A549 treated with CORT108297 at 1 μM for 4 hours (cell line): ENCODE measurements at places on chromosomes 3 and 15. TPM values are rescaled to one million over a fixed set of nuclear protein-coding genes. Genes with fewer than 3 reads are reported as not detected.

Gene PIERCE2
- 4.3 to 4.8 TPM (median 4.6 TPM) in 5 replicates for total RNA-seq

Gene BBS4
- 15.1 to 18.1 TPM (median 18.1 TPM) in 5 replicates for total RNA-seq

Gene POLQ
- total RNA-seq: 6.3 to 7.3 TPM (median 6.7 TPM) in 5 replicates

Gene LCMT2
- total RNA-seq: 6.4 to 8.1 TPM (median 7.1 TPM) in 5 replicates

Gene TMEM42
- total RNA-seq: 6.7 to 11.9 TPM (median 10.4 TPM) in 5 replicates

Gene PLCB2
- total RNA-seq: 0.44 to 0.79 TPM (median 0.59 TPM) in 5 replicates

Gene CPLX3
- total RNA-seq: 0.05 to 0.06 TPM in 2 of 5 replicates, not detected in the others

Gene FOXB1
- total RNA-seq: not detected in 5 replicates

Gene RHCG
- 37.1 to 45.3 TPM (median 39.8 TPM) in 5 replicates for total RNA-seq

Gene ADGRG7
- total RNA-seq: not detected in 5 replicates

Gene ADPGK
- 74.5 to 79.8 TPM (median 78.5 TPM) in 5 replicates for total RNA-seq

Gene WDR93
- 0.11 to 0.23 TPM (median 0.14 TPM) in 5 replicates for total RNA-seq

Gene C3orf62
- total RNA-seq: 1.5 to 2.2 TPM (median 1.9 TPM) in 5 replicates

Gene TMEM212
- total RNA-seq: not detected in 5 replicates

Gene C3orf49
- total RNA-seq: not detected in 5 replicates

Gene ACKR4
- total RNA-seq: not detected in 5 replicates

Gene GUCA1C
- not detected in 5 replicates for total RNA-seq

Gene CP
- 3.8 to 8.1 TPM (median 5.3 TPM) in 5 replicates for total RNA-seq

Gene CYP1A2
- not detected in 5 replicates for total RNA-seq

Gene TF
- total RNA-seq: 0.69 to 1.5 TPM (median 1.2 TPM) in 5 replicates

Gene TGM5
- not detected in 5 replicates for total RNA-seq

Gene DNASE1L3
- 0.06 to 0.28 TPM in 2 of 5 replicates, not detected in the others for total RNA-seq

Gene ATP13A5
- not detected in 5 replicates for total RNA-seq

Gene CLRN1
- total RNA-seq: not detected in 5 replicates

Gene OR5K2
- total RNA-seq: not detected in 5 replicates

Gene LRRC15
- total RNA-seq: 0.10 to 0.17 TPM (median 0.17 TPM) in 5 replicates

Gene SERPINI2
- not detected in 5 replicates for total RNA-seq

Gene DUOX1
- not detected in 5 replicates for total RNA-seq

Gene ITIH1
- total RNA-seq: not detected in 5 replicates

Gene CPA3
- not detected in 5 replicates for total RNA-seq

Gene HRG
- not detected in 5 replicates for total RNA-seq

Gene CYB561D2
- total RNA-seq: 14.7 to 22.9 TPM (median 22.3 TPM) in 5 replicates

Gene CHSY1
- 20.9 to 27.3 TPM (median 24.6 TPM) in 5 replicates for total RNA-seq

Gene NR1I2
- not detected in 5 replicates for total RNA-seq

Gene TIMP4
- 10.1 to 13.8 TPM (median 12.3 TPM) in 5 replicates for total RNA-seq

Gene LXN
- total RNA-seq: 62.1 to 76.2 TPM (median 69.2 TPM) in 5 replicates

Gene MORC1
- not detected in 5 replicates for total RNA-seq

Gene TMEM41A
- total RNA-seq: 19.9 to 21.4 TPM (median 20.3 TPM) in 5 replicates

Gene TARS3
- 5.9 to 8.0 TPM (median 6.8 TPM) in 5 replicates for total RNA-seq

Gene ST8SIA2
- 0.39 to 0.73 TPM (median 0.57 TPM) in 5 replicates for total RNA-seq

Gene BCL2A1
- 11.8 to 18.5 TPM (median 14.3 TPM) in 5 replicates for total RNA-seq

Gene BOC
- 4.8 to 7.7 TPM (median 7.0 TPM) in 5 replicates for total RNA-seq

Gene ZNF770
- total RNA-seq: 14.2 to 17.5 TPM (median 15.5 TPM) in 5 replicates

Gene MYL3
- total RNA-seq: 0.12 to 0.25 TPM in 2 of 5 replicates, not detected in the others

Gene PTX3
- total RNA-seq: 0.59 to 1.2 TPM (median 1.1 TPM) in 5 replicates

Gene GP9
- not detected in 5 replicates for total RNA-seq

Gene CSPG5
- 0.68 to 1.4 TPM (median 0.98 TPM) in 5 replicates for total RNA-seq

Gene COL6A5
- total RNA-seq: not detected in 5 replicates

Gene PAQR9
- 3.0 to 3.7 TPM (median 3.2 TPM) in 5 replicates for total RNA-seq

Gene PLSCR4
- 4.7 to 6.5 TPM (median 5.2 TPM) in 5 replicates for total RNA-seq

Gene NANOGP8
- total RNA-seq: not detected in 5 replicates

Gene TUSC2
- total RNA-seq: 23.3 to 43.8 TPM (median 36.8 TPM) in 5 replicates

Gene GPR62
- not detected in 5 replicates for total RNA-seq

Gene SLC4A7
- total RNA-seq: 10.2 to 26.2 TPM (median 20.4 TPM) in 5 replicates

Gene SLC22A13
- total RNA-seq: 0.05 to 0.13 TPM (median 0.08 TPM) in 5 replicates

Gene SLC35G2
- 25.5 to 30.9 TPM (median 28.9 TPM) in 5 replicates for total RNA-seq
